ENCODE measurements at places on chromosomes 11 and 22.

DNA sequence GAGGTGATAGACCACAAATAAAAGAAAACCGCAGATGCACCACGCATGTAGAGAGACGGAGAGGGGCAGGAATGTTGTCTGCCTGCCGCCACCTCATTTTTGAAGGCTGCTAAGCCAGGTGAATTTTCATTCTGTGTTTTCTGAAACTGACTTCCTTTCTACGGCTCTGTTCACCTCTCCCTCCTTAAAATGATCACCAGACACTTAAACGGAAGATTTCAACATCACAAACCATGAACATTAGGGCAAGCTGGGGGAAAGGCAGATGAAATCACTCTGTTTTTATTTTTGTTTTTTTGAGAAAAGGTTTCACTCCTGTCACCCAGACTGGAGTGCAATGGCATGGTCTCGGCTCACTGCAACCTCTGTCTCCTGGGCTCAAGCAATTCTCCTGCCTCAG, 232.4 kb downstream of the MIAT start:
- no peak for DNase-seq

- DNase-seq = no peak
Observed at GRCh38 chr22:38834991-38835390, 8.8 kb downstream of the NPTXR start.

GRCh38 chr11:27757953-27758352, 57.7 kb upstream of the BDNF start:
- no peak for DNase-seq

- DNase-seq = no peak
Observed at GRCh38 chr11:48081151-48082010, 101.0 kb downstream of the PTPRJ start.

DNA sequence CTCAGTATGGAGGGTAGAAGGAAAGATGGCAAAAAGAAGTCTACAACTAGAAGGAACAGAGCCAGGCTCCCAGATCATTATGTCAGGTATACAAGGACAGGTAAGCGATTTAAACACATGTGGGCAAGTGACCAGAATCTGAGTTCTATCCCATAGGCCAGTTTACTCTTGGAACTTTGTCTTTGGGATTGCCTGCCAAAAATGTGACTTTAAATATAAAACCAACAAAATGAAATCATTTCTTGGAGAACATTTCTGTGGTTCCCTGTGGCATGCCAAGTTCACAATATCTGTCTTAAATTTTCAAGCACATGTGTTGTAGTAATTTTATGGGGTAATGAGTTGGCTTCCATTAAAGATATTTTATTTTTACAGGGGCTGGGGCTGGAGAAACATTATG, 141.0 kb downstream of the SLC17A6 start:
- DNase-seq = no peak

DNA sequence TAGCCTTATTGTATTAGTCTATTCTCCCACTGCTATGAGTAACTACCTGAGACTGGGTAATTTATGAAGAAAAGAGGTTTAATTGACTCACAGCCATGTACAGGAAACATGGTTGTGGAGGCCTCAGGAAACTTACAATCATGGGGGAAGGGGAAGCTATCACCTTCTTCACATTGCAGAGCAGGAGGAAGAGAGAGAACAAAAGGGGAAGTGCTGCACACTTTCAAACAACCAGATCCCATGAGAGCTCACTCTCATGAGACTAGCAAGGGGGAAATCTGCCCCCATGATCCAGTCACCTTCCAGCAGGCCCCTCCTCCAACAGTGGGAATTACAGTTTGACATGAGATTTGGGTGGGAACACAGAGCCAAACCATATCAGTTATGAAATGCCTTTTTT, 179.4 kb downstream of the ARHGAP42 start:
- no peak for DNase-seq

DNA sequence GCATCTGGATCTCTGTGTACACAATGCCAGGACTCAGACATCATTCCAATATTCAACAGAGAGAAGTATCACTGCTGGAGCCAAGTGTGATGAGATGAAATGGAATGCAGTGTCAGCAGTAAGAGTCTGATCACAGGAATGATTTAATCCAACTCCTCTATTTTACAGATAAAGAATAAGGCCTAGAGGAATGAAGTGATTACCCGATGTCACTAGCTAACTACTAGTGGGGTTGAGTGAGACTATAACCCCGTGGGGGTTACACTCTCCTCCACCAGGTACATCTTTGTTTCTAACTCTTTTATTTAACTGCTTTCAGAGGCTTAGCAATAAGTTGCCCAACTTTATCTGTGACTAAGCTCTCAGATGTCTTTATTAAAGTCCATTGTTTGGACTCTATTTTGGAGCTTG, 94.2 kb upstream of the FAT3 start:
- no peak for DNase-seq

DNA sequence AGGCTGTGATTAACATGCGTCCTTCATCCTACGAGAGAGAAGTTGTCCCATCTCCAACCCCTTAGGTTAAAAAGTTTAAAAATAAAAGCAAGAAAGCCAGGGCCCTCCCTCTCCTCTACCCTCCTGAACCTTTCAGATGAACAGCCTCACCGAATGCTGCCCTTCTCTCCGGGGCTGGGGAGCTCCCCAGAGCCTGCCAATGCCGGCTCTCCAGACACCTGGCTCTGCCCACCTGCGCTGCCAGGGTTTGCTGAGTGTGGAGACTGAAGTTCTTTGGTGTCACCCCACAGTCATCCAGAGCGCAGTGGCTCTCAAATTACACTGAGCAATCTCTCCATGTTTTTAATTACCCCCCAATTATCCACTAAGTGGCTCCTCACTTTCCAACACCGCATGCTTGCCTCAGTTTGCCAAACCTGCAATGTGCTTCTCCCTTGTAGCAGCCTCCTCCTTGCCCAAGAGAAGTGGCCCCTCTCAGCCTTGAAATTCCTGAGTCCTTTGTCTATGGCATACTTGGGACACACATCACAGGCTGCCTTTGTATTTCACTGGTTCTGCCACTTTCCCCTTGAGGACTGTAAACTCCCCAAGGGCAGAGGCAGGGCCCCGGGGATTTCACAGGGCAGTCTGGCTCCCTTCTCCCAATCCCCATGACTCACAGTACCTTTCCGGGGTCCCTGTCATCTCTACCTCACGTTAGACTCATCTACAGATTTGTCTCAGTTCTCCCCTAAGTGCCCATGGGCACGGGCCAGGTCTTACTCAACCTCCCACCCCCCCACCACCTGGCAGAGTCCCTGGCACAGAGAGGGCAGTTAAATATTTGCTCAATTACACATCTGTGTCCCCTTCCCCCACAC, 2.0 kb downstream of the MYH9 start:
- no peak for DNase-seq

DNA sequence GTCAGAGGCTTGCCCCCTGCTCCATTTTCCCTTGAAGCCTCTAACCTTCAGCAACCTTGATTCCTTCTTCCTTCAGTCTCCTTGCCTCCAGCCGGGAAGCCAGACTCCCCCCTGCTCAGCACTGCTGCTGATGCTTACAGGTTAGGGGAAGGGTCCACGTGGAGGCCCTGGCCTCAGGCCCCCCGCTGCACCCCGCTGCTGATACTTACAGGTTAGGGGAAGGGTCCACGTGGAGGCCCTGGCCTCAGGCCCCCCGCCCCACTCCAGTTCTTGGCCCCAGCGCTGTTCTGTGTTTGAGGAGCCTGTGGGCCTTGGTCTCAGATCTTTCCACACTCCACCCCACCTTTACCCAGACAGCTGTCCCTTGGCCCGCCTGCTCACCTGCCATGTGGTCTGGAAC, 25.6 kb upstream of the PKNOX2 start:
- DNase-seq = no peak

GRCh38 chr11:30255637-30256036, 24.8 kb downstream of the FSHB start:
- DNase-seq = no peak

- DNase-seq = no peak
Observed at GRCh38 chr11:16296273-16296672, 60.1 kb downstream of the SOX6 start.

DNA sequence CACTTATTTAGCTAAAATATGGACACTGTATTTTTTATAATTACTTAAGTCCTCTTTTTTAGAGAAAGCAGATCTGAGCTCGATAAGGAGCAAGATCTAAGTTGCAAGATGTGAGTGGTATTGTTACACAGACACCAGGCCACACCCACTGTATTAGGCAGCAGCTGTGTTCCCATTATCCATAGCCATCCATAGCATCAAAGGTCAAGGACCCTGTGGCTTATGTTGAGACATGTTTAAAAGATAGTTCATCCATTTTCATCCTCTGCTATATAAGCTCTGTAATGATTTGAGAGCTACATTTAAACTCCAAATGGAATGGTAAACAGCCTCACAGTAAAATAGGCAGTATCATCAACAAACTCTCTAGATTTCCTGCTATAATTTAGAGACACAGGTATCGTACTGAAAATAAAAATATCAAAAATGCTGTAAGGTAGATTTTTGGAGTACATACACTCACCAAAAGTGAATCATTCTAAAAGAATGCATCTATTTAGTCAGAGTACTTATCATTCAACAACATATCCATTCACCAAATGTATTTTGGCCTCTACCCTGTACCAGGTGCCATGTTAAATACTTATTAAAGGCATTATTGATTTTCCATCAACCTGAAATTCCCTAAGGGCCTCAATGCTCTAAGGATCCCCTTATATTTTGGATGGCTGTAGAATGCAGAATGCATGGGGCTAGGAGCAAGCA, 574.0 kb downstream of the LRRC4C start:
- no peak for DNase-seq

GRCh38 chr11:96486890-96487611, 97.2 kb downstream of the JRKL start:
- no peak for DNase-seq

DNA sequence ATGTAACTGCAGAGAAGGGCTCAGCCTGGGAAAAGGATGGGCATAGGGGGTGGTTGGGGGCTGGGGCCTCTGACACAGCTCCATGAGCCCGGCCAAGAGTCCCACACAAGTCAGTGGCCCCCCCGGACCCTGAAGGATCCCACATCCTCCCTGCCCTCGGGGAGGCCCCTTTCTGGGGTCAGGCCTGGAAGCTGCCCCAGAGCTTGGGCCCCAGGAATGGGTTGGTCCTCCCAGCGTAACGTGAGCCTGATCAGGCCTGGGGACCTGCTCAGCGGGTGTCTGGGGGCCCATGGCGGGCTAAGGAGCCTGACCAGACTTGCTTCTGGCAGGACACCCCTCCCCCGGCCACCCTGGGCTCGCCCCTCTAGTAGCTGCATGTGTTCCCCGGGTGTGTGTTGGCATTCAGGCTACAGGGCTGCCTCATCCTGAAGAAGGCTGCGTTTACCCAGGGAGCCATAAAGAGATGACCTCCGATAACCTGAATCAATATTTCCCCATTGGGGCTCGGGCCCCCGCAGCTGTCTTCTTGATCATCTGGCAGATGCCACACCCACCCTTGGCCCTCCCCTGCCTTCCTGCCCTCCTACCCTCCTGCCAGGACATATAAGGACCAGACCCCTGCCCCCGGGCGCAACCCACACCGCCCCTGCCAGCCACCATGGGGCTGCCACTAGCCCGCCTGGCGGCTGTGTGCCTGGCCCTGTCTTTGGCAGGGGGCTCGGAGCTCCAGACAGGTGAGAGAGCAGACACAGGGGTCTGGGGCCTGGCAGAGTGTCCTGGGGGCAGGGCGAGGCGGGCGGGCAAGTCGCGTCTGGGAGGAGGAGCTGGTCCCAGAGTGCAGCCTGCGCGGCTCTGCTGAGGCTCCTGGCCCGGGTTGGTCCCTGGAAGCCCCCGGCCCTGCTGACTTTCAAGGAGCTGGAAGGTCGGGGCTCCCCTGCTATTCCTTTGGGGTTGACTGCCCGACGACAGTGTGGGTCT, at the start of gene MUC2:
Gene MUC2 (plus strand): TSS at position 631 of the 978 bp plus-strand sequence.
- no peak for DNase-seq

- no peak for DNase-seq
Observed at GRCh38 chr22:40721266-40721665, 42.0 kb downstream of the MCHR1 start.

- no peak for DNase-seq
Observed at GRCh38 chr11:128628325-128628673, 40.9 kb upstream of the ETS1 start.

DNA sequence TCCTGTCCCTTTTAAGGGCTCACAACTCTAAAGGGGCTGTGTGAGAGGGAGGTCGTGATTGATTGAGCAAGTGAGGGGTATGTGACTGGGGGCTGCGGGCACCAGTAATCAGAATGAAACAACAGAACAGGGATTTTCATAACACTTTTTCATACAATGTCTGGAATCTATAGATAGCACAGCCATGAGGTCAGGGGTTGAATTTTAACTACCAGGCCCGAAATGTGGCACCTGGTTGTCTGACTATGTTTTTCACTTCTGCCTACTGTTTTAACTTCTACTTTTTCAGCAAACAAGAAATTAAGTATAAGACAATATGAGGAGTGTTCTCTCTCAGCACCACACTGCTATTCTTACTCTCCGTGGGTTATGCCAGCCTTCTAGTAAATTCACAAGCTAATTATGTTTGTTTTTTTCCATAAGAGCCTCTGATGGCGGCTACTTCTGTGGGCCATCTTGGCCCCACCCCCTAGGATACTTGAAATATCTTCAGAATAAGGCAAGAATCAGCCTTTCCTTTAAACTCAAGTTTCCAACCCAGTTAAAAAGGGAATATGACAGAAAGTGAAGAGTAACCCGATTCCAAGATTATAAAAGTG, 552.8 kb upstream of the CHORDC1 start:
- no peak for DNase-seq

DNA sequence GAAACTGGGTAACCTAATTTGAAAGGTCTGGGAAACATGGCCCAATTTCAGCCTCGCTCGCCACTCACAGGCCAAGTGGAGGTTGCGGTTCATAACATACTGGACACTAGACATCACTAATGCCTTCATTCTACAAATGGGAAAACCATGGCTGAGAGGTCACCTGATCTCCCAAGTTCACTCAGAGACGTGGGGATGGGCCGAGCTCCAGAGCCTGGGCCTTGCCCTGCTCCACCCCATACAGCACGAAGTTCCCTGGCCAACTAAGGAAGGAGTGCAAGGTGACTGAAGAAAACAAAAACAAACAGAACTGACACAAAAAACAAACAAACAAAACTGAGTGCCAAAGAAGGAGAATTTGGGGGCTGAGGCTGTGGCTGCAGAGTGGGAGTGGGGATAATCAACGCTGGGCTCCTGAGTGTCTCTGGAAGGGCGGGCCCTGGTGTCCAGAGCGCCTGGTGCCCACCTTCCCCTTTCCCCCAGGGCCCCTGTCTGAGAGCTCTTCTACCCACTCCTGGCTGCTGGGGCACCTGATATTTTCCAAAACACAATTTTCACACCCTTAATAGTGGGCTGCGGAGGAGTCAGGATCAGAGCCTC, 46.5 kb upstream of the ADA2 start:
- DNase-seq = no peak

GRCh38 chr11:113781682-113782081, 2.1 kb downstream of the CLDN25 start:
- DNase-seq = no peak

Measured in HuH-7.5 (cell line).